Sigmoid colon (tissue), 7 donors: ENCODE measurements at places on chromosomes 6 and 20.
A peak's percentile ranks its signal among the peaks of the same experiment; 100 is the strongest.

DNA sequence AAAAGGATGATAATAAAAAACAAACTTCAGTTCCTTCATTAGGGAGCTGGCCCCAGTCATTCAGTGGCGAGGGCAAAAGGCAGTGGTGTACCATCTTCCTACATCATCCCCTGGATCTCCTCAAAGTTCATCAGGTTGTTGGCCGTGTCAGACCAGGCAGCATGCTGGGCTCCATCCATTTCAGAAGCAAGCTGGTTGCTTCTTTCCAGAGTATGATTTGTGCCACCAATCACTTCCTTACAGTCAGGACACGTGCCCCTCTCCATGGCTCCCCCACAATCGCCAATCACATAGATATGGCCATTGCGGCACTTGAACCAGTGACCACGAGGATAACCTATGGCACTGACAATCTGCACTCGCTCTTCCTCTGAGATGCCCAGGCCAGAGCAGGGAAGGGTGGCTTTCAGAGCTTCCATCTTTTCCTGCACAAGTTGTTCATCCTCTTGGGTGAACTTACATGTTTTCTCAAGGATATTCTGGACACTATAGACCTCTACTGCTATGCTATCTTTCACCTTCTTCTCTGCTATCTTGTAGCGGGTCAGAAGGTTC is 28.0 kb downstream of the DDX27 start:
- DNase-seq: no peak
- H3K27me3 ChIP-seq: no peaks in the 10 kb centered on the region
- peaks cover 70% of the 10 kb centered on the region for H3K36me3 ChIP-seq
- peak overlapping the region; percentile 69 for H3K27ac ChIP-seq
- no peak overlapping the region for H3K4me3 ChIP-seq

DNA sequence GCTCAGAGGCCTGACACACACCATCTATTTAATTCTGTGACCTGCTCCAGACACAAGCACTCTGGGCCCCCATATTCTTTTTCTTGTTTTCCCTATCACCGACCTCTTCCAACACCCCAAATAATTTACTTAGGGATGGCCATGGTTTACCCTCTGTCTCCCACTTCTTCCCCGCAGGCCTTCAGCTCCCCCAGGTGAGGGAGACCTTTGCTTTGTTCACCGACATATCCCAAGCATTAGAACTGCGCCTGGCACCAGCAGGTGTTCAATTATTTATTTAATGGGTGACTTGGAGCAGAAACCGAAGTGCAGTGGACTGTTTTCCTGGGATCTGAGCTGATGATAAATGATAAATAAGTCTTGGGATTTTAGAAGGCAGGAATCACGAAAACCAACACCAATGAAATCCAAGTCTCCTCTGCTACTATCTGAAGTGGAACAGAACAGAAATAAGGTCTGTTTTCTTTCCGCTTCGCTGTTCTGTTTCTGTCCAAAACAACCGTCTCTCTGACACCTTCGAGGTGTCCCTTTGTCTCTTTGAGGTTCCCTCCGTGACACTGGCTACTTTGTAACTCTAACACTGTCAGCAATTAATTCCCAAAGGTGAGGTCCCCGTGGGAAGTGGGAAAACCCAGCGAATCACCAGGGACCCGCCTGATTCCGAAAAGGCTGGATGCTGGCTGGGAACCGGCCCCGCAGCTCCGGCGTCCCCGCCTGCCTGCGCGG is 1.1 kb upstream of the RIN2 start:
- H3K36me3 ChIP-seq: no peaks in the 10 kb centered on the region
- DNase-seq: peak; percentile 33
- H3K27me3 ChIP-seq: no peaks in the 10 kb centered on the region
- peak overlapping the region; percentile 75 for H3K4me3 ChIP-seq

- no peaks in the 10 kb centered on the region for H3K36me3 ChIP-seq
- no peak overlapping the region for H3K4me3 ChIP-seq
- DNase-seq: no peak
- H3K27ac ChIP-seq: no peak overlapping the region
- H3K4me1 ChIP-seq: peaks cover 27% of the 10 kb centered on the region
Observed at GRCh38 chr6:160254467-160255312, 3.9 kb downstream of the SLC22A2 start.

DNA sequence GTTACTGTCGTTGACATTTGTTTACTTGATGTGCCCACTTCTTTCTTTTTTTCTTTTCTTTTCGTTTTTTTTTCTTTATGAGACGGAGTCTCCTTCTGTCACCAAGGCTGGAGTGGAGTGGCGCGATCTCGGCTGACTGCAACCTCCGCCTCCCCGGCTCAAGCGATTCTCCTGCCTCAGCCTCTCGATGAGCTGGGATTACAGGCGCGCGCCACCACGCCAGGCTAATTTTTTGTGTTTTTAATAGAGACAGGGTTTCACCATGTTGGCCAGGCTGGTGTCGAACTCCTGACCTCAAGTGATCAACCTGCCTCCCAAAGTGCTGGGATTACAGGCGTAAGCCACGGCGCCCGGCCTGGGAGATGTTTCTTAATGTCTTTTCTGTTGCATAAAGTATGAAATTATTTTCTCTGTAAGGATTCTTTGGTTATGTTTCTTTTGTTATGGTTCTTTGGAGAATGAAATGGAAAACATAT is 33.3 kb upstream of the PRSS16 start:
- H3K36me3 ChIP-seq: no peaks in the 10 kb centered on the region
- no peak overlapping the region for H3K4me3 ChIP-seq
- H3K4me1 ChIP-seq: no peaks in the 10 kb centered on the region
- no peak for DNase-seq
- H3K27ac ChIP-seq: no peak overlapping the region
- H3K27me3 ChIP-seq: peaks cover 87% of the 10 kb centered on the region

DNA sequence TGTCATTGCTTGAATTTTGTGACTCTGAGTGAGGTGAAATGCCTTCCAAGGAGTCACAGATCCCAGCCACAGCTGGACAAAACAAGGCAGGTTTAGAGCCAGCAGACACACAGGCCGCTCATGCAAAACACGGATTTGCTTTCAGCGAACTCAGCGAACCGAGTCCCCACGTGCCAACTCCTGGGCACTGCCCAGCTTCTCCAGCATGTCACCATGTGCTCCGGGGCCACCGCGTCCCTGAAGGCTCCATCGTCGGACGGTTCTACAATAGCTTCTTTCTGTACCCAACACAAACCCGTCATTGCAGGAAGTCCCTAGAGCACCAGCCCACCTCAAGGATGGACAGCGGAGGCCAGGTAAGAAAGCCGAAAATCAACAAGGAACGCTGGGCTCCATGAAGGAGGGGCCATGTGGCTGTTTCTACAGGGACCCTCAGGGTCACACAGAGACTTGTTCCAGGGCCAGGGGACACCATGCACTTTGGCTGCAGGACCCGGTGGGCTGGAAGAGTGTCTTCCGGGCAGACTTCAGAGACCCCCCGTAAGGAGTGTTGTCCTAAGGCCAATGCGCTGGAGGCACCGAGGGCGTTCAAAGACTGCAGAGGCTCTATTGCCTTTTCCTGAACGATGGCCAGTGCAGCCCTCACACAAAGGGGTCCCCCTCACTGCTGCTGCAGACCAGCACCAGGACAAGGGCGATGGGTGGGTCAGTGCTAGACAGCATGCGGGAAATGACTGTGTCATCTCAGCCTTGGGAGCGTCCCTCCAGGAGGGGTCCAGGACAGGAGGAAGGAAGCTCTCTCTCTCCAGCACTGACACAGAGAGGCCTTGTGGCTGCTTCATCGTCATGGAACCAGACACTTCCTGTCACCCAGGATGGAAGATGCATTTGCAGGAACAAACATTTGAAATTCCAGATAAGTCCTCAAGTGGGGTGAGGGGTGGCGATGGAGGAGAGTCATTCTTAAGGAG is 19.8 kb downstream of the DACT2 start:
- H3K4me1 ChIP-seq: no peaks in the 10 kb centered on the region
- DNase-seq: no peak
- H3K27ac ChIP-seq: no peak overlapping the region
- no peaks in the 10 kb centered on the region for H3K36me3 ChIP-seq
- no peak overlapping the region for H3K4me3 ChIP-seq

- no peaks in the 10 kb centered on the region for H3K36me3 ChIP-seq
- no peaks in the 10 kb centered on the region for H3K27me3 ChIP-seq
- H3K4me3 ChIP-seq: no peak overlapping the region
- peaks cover 35% of the 10 kb centered on the region for H3K4me1 ChIP-seq
- no peak overlapping the region for H3K27ac ChIP-seq
- DNase-seq: peak; percentile 47
Observed at GRCh38 chr6:36621371-36621855, 27.3 kb downstream of the SRSF3 start.

GRCh38 chr6:71383476-71383875 is 94.9 kb downstream of the OGFRL1 start:
- no peak for DNase-seq
- peaks cover 44% of the 10 kb centered on the region for H3K4me1 ChIP-seq
- no peak overlapping the region for H3K27ac ChIP-seq
- H3K27me3 ChIP-seq: no peaks in the 10 kb centered on the region
- no peak overlapping the region for H3K4me3 ChIP-seq
- H3K36me3 ChIP-seq: no peaks in the 10 kb centered on the region

GRCh38 chr20:59623583-59623982 is 19.2 kb downstream of the PHACTR3 start:
- H3K27ac ChIP-seq: no peak overlapping the region
- H3K36me3 ChIP-seq: no peaks in the 10 kb centered on the region
- no peaks in the 10 kb centered on the region for H3K4me1 ChIP-seq
- DNase-seq: no peak
- no peaks in the 10 kb centered on the region for H3K27me3 ChIP-seq
- H3K4me3 ChIP-seq: no peak overlapping the region

- H3K4me3 ChIP-seq: no peak overlapping the region
- no peak for DNase-seq
- no peaks in the 10 kb centered on the region for H3K27me3 ChIP-seq
- H3K27ac ChIP-seq: no peak overlapping the region
Observed at GRCh38 chr6:67031451-67031850, 1324.4 kb upstream of the EYS start.

- peaks cover 63% of the 10 kb centered on the region for H3K36me3 ChIP-seq
- H3K4me3 ChIP-seq: no peak overlapping the region
- no peaks in the 10 kb centered on the region for H3K4me1 ChIP-seq
- no peaks in the 10 kb centered on the region for H3K27me3 ChIP-seq
Observed at GRCh38 chr6:160069459-160069858, 52.2 kb upstream of the SLC22A1 start.

DNA sequence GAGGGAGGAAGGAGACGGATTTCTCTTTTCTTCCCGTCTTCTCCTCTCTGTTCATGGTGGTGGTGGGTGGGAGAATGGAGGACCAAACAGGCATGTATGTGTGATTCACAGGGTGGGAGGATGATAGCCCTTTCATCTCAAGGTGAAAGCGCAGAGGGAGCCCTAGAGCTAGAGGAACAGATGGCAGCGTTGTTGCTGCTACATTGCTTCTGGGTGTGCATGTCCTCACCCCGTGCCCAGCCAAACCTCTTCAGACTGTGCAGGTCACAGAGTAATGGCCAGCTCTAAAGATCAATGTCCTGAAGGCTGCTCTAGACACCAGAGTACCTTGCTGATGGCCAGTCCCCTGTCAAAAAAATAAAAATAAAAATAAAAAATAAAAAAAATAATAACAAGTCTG is 301.8 kb downstream of the TBC1D7 start:
- no peaks in the 10 kb centered on the region for H3K36me3 ChIP-seq
- no peak overlapping the region for H3K27ac ChIP-seq
- no peaks in the 10 kb centered on the region for H3K27me3 ChIP-seq
